ENCODE measurements at places on chromosomes 6 and 20.

DNA sequence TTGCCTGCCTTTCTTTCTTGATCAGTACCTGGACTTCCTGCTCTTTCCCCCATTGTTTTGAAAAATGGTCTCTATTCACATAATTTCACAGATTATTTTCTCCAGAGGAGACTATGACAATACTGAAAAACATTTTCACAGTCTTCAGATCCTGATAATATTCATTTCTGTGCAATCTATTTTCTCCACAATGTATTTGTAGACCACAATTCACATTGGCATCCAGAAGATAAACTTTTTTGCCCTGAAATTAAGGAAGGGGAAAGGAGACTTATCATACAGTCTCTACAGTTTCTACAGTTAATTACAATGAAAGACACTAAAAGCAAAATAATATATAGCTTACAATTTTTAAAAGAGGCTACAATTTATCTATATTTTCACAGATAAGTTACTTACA, 18.4 kb downstream of the LCA5 start:
- H3K4me3 ChIP-seq = no peak overlapping the region
- no peaks in the 10 kb centered on the region for H3K36me3 ChIP-seq
- no peaks in the 10 kb centered on the region for H3K4me1 ChIP-seq
- no peak overlapping the region for H3K27ac ChIP-seq

GRCh38 chr20:23396950-23397627, 24.2 kb downstream of the NAPB start:
- H3K36me3 ChIP-seq = peaks cover 51% of the 10 kb centered on the region
- H3K4me3 ChIP-seq = no peak overlapping the region
- H3K27ac ChIP-seq = peak overlapping the region; percentile 57
- H3K27me3 ChIP-seq = no peaks in the 10 kb centered on the region

DNA sequence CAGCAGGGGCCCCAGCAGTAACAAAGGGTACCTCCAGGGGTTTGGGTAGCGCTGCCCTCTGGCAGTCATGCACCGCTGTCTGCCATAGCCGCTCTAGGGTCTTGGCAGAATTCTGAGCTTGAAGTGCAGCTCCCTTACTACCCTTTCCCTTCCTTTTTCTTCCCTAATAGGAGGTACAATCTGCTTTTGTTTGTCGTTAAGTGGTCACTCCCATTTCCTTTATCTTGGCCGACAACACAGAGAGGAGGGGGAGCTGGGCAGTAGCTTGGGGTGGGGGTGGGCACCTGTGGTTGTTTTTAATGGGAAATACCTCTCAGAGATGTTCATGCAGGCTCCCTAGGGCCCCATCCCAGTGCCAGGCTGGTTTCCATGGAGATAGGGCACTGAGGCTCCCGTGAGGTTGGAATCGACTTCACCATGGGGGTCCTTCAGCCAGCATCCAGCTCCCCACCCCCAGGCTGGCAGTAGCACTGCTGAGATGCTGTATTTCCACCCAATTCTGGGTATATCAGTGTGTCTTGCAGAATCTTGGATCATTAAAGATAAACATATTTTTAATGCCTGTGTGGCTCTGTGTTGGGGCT, 18.6 kb downstream of the CCDC167 start:
- peaks cover 3% of the 10 kb centered on the region for H3K4me1 ChIP-seq
- H3K27ac ChIP-seq = peak overlapping the region; percentile 29
- H3K4me3 ChIP-seq = no peak overlapping the region
- no peaks in the 10 kb centered on the region for H3K27me3 ChIP-seq
- H3K36me3 ChIP-seq = peaks cover 18% of the 10 kb centered on the region
- DNase-seq = no peak

- no peaks in the 10 kb centered on the region for H3K4me1 ChIP-seq
- no peak overlapping the region for H3K27ac ChIP-seq
Observed at GRCh38 chr6:12811519-12811918, 95.0 kb downstream of the PHACTR1 start.

DNA sequence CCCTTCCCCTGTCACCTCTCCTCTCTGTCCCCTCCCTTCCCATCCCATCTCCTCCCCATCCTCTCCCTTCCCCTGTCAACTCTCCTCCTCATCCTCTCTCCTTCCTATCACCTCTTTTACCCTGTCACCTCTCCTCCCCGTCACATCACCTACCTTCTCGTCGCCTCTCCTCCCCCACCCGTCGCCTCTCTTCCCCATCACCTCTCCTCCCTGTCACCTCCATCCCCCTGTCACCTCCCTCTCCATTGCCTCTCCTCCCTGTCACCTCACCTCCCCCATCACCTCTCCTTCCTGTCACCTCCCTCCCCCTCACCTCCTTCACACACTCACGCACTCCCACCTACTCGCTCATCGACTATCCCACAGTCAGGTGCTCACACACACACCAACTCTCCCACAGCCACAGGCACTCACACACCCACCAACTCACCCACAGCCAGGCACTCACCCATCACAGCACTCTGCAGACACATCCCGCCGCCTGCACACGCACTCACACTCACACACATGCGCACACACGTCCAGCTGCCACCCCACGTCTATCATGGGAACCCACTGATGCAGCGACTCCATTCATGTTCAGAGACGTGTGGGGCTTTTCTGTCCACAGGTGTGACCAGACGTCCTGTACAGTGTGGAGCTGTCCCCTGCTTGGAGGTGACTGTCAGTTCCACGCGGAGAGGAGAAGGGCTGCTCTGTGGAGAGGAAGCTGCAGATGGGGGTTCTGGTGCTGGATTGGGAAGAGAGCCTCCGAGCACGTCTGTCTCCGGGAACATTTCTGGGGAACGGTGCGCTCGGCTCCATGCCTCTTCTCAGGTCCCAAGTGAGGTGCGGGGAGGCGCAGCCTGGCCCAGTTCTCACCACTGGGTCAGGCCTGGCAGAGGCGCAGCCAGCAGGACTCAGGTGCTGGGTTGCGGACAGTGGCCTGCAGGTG, 184.3 kb downstream of the TTLL2 start:
- H3K4me3 ChIP-seq = no peak overlapping the region
- H3K27me3 ChIP-seq = no peaks in the 10 kb centered on the region
- H3K4me1 ChIP-seq = no peaks in the 10 kb centered on the region
- no peak for DNase-seq
- no peaks in the 10 kb centered on the region for H3K36me3 ChIP-seq
- no peak overlapping the region for H3K27ac ChIP-seq

DNA sequence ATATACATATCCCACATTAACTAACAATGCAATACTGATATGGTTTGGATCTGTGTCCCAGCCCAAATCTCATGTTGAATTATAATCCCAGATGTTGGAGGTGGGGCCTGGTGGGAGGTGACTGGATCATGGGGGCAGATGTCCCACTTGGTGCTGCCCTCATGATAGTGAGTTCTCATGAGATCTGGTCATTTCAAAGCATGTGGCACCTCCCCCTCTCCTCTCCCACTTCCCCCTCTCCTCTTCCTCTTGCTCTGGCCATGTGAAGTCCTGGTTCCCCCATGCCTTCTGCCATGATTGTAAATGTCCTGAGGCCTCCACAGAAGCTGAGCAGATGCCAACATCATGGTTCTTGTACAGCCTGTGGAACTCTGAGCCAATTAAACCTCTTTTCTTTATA, 71.2 kb downstream of the FYN start:
- H3K27me3 ChIP-seq = no peaks in the 10 kb centered on the region
- H3K4me1 ChIP-seq = peaks cover 82% of the 10 kb centered on the region
- H3K4me3 ChIP-seq = no peak overlapping the region
- H3K27ac ChIP-seq = peak overlapping the region; percentile 4
- no peak for DNase-seq

DNA sequence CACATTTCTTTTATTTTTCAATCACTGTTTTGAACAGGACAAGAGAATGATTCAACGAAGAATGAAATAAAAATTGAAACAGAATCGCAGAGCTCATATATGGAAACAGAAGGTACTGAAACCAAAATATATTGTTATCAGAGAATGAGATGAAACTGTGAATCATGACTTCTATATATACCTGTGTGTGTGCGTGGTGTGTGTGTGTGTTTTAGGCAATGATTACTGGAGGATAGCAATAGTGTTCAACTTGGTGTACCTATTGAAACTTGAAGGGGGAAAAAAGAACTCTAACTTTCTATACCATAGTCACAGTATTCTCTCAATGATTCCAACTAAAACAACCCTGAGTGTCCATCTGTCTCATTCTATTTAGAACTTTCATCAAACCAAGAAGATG, 586.6 kb downstream of the KIF16B start:
- H3K27me3 ChIP-seq = no peaks in the 10 kb centered on the region
- H3K36me3 ChIP-seq = no peaks in the 10 kb centered on the region
- no peak overlapping the region for H3K27ac ChIP-seq
- no peak overlapping the region for H3K4me3 ChIP-seq

Data from activated CD8-positive, alpha-beta memory T cell treated with anti-CD3 and anti-CD28 coated beads, Interleukin-2, amount 10 ng/mL, durations not matched to agents 7 days and 5 days (primary cell).